CD4-positive, alpha-beta T cell (primary cell): ENCODE measurements at places on chromosomes 13 and 19. TPM values are rescaled to one million over a fixed set of nuclear protein-coding genes. Genes with fewer than 3 reads are reported as not detected.

DNA sequence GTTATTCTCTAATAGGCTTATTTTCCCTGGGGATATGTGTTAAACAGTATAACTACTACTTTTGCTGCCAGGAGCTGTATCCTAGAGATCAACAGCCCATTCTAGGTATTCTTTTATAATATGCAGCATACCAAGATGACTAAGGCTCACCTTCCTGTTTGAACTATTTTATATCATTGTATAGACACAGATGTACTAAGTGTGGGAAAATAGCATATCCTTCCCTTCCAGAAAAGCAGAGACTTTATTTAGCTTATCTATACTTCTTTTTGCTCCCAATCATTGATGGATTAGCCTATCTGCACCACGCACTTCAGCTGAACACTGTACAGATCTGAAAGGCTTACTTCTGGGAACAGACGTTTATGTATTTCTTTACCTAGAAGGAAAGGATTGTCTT is 82.6 kb downstream of the MAB21L1 start:
- no peak for DNase-seq

DNA sequence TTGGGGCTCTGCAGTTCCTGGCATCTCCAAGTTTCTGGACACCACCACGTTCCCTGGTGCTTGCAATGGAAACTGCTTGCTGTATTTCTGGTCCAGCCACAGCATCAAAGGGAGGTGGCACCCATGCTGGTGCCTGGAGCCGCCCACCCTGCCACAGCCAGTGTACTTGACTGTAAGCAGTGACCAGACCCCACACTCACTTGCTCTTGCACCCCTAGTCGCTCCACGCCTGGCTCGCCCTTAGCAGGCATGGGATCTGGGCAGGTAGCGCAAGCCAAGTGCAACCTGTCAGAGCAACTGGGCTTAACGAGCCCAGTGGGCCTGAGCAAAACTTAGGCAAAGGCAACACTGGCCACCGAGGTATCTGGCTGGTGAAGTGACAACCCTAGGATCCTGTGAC is 648.2 kb upstream of the PCDH9 start:
- no peak for DNase-seq

GRCh38 chr13:28463481-28463880 is 31.4 kb downstream of the FLT1 start:
- no peak for DNase-seq

DNA sequence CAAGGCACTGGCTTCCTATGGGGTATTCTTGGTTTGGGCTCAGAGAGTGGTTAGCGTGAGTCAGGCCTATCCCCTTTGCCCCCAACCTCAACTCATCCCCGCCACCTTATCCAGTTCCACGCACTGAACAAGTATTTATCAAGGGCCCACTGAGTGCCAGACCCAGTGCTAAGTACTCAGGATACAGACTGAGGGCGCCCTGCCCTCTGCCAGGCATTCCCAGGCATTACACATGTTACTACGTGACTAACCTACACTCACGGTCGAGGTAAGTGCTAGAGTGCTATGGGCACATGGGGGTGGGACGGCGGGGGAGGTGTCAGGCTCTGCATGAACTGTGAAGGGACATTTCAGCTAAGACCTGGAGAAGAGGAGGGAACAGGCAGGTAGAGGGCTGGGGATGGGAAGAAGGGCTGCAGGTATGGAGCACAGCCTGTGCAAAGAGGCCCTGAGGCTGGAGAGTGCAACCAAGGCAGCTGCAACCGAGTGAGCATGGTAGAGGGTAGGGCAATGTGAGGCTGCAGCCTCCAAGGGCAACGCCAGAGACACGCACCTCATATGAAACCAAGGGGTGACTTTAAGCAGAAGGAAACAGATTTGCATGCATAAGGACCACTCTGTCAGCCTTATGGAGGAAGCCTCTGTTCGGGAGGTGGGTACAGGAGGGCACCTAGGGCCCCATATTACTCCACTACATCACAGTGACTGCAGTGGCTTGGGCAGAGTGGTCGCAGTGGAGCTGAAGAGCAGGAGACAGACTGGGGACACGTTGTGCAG is 22.5 kb downstream of the DHRS12 start:
- no peak for DNase-seq

- no peak for DNase-seq
These were observed 10.8 kb downstream of the CLN5 start for GRCh38 chr13:77002590-77003190.

DNA sequence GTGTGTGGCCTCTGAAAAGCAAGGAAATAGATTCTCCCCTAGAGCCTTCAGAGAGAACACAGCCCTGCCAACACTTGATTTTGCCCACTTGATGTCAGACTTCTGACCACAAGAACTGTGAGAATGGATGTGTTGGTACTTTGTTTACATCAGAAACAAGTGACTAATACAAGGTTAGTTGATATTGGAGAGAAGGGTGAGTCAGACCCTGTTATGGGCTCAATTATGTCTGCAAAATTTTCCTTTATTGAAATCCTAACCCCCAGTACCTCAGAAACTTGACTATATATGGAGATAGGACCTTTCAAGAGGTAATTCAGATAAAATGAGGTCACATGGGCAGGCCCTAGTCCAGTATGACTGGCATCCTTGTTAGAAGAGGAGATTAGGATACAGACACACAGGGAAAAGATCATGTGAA is 226.7 kb downstream of the RFC3 start:
- no peak for DNase-seq

Gene KASH5
- total RNA-seq = not detected

Gene ZNF473
- 2.6 TPM for total RNA-seq

Gene ABHD8
- total RNA-seq = 4.6 TPM

Gene ZNF20
- 1.0 TPM for total RNA-seq

Gene ITGBL1
- not detected for total RNA-seq

Gene GPI
- 85.0 TPM for total RNA-seq
